Activated CD4-positive, alpha-beta memory T cell treated with anti-CD3 and anti-CD28 coated beads for 36 hours (primary cell): ENCODE measurements at places on chromosomes 16 and 17. TPM values are rescaled to one million over a fixed set of nuclear protein-coding genes. Genes with fewer than 3 reads are reported as not detected.

Gene NXPH3
- total RNA-seq, result 0.10 TPM

Gene SPEM3
- not detected for total RNA-seq

Gene LCAT
- 10.1 TPM for total RNA-seq

DNA sequence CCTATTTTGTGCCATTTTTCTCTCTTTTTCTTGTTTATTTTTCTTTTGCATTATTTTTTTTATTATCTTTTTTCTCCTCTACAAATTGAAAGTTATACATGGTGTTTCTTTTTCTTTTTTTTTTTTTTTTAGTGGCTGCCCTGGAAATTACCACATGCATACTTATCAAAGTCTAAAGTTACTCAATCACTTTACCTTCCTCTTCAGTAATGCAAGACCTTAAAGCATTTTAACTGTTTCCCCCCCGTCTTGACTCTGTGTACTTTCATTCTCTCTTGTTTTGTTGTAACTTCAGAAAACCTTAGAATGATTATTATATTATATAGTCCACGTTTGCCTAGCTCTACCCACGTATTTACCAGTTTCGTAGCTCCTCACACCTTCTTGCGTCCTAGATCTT, 33.3 kb upstream of the SMPD3 start:
- no peak for DNase-seq
- H3K27ac ChIP-seq, result no peak overlapping the region
- H3K36me3 ChIP-seq, result no peaks in the 10 kb centered on the region
- H3K4me1 ChIP-seq, result no peaks in the 10 kb centered on the region
- H3K4me3 ChIP-seq, result no peak overlapping the region

DNA sequence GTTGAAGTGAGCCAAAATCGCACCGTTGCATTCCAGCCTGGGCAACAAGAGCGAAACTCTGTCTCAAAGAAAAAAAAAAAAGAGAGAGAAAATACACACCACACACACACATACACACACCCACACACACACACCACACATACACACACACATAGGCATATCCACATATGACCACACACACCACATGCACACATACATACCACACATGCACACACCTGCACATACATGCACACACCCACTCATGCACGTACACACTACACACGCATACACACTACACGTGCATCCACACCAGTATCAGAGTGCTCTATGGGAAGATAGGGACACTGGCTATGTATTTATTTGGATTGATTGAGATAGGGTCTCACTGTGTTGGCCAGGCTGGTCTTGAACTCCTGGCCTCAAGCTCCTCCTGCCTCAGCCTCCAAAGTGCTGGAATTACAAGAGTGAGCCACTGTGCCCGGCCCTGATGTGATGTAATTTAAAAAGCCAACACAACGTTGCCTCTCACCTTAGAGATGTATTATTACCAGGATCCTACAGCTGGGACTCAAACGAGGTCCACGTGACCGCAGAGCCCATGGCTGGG, 17.8 kb upstream of the GINS2 start:
- no peaks in the 10 kb centered on the region for H3K4me1 ChIP-seq
- H3K27ac ChIP-seq, result no peak overlapping the region
- H3K27me3 ChIP-seq, result no peaks in the 10 kb centered on the region
- no peak overlapping the region for H3K4me3 ChIP-seq
- DNase-seq, result no peak
- H3K36me3 ChIP-seq, result no peaks in the 10 kb centered on the region

DNA sequence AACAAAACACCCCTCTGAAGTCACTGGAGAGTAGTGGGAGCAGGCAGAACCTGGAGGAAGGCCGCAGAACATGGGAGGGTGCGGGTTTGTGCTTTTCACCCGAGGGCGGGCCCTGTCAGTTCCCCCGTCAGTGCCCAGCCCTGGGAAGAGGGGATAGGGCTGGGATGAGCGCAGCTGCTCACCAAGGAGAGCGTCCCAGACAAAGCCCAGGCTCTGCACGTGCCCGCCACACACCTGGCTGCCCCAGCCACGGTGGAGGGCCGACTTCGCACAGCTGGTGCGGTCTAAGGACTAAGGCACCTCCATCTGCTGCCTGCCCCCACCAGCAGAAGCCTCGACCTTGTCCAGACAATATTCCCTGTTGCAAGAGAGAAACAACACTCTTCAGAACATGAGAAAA, 39.5 kb downstream of the ZCCHC14 start:
- no peak overlapping the region for H3K27ac ChIP-seq
- no peaks in the 10 kb centered on the region for H3K27me3 ChIP-seq
- peaks cover 16% of the 10 kb centered on the region for H3K36me3 ChIP-seq
